Upper lobe of right lung (tissue), 1 donor: ENCODE measurements at places on chromosomes 4 and X. TPM values are rescaled to one million over a fixed set of nuclear protein-coding genes. Genes with fewer than 3 reads are reported as not detected.

P2RY8 gene
- total RNA-seq, result 3.1 TPM

COL25A1 gene
- 0.75 TPM for total RNA-seq

CMC4 gene
- 6.6 TPM for total RNA-seq

GABRG1 gene
- total RNA-seq, result not detected

SHISA3 gene
- 5.8 TPM for total RNA-seq

RAB9B gene
- total RNA-seq, result 0.55 TPM

FBXL5 gene
- 101 TPM for total RNA-seq

SMIM31 gene
- total RNA-seq, result not detected

PKD2 gene
- total RNA-seq, result 37.8 TPM

STARD8 gene
- total RNA-seq, result 39.4 TPM

S100G gene
- total RNA-seq, result not detected

CHST7 gene
- 7.5 TPM for total RNA-seq

ATP6AP2 gene
- 130 TPM for total RNA-seq

USP17L18 gene
- not detected for total RNA-seq

CLGN gene
- 0.93 TPM for total RNA-seq

KIT gene
- 33.3 TPM for total RNA-seq

MAP7D2 gene
- 0.26 TPM for total RNA-seq

DNAAF6 gene
- total RNA-seq, result not detected

PTCHD1 gene
- 0.20 TPM for total RNA-seq

KIAA0232 gene
- 30.9 TPM for total RNA-seq

RGN gene
- 15.4 TPM for total RNA-seq

MAGEA8 gene
- not detected for total RNA-seq

PLXNB3 gene
- 3.3 TPM for total RNA-seq

QRFPR gene
- total RNA-seq, result 0.32 TPM

CDX4 gene
- not detected for total RNA-seq

RBMX2 gene
- 16.0 TPM for total RNA-seq

USP46 gene
- total RNA-seq, result 15.4 TPM

DMRTC1 gene
- total RNA-seq, result 0.61 TPM

GRID2 gene
- not detected for total RNA-seq

HMGN5 gene
- total RNA-seq, result 1.8 TPM

COX7B2 gene
- not detected for total RNA-seq

GUCY2F gene
- 0.12 TPM for total RNA-seq

CSN1S1 gene
- not detected for total RNA-seq

VCX3B gene
- total RNA-seq, result not detected

CABS1 gene
- total RNA-seq, result not detected

BCOR gene
- 26.1 TPM for total RNA-seq

ARAP2 gene
- 57.2 TPM for total RNA-seq

DCAF4L1 gene
- 0.38 TPM for total RNA-seq

SPACA5B gene
- total RNA-seq, result not detected

GPR34 gene
- total RNA-seq, result 28.0 TPM

SSX1 gene
- not detected for total RNA-seq

STPG2 gene
- total RNA-seq, result 0.41 TPM

F8A3 gene
- not detected for total RNA-seq

FMR1NB gene
- not detected for total RNA-seq

AREG gene
- 14.6 TPM for total RNA-seq

FHDC1 gene
- total RNA-seq, result 25.7 TPM

FAT4 gene
- total RNA-seq, result 17.9 TPM

DDX53 gene
- not detected for total RNA-seq

FDCSP gene
- total RNA-seq, result not detected
